Renal pelvis (tissue), 12 donors: ENCODE measurements at places on chromosomes 11 and 22. TPM values are rescaled to one million over a fixed set of nuclear protein-coding genes. Genes with fewer than 3 reads are reported as not detected.

DNA sequence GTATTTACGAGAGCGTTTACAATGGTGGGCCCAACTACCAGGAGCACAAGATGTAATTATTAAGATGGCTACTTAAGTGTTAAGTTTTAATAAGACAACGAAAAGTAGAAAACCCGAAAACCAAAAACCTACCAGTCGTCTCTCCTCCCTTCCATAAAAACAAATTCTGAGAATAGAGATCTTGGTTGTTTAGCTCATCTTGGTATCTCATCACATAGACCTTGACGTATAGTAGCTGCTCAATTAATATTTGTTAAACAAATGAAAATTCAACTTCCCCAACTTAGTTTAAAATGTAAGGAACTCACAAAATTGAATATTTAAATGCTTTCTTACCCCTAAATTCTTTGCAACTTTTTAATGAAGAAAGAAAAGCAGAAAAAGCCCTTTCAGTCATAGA, 669 bp downstream of the KDM4D start:
- no peak for DNase-seq

- DNase-seq: no peak
Measured at GRCh38 chr11:128324051-128324481, 263.3 kb downstream of the ETS1 start.

GRCh38 chr11:18408558-18409291, 3.4 kb upstream of the LDHC start:
- DNase-seq: no peak

DNA sequence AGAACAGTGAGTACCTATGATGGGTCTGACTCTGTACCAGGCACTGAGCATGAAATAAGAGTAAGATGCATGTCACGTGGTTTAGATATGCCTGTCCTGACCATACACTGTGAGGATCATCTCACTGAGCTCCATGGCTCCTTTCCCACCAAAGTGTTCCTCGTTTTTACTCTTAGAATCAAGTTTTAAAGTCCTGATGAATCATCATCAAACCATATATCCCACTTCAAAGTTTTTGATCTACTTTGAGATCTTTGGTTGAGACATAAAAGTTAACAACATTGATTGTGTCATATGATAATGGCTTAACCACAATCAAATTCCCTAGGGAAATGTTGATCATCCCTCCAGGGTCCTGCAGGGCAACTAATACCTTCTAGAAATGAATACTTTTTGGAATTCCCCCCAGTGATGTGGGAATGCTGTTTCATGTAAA, 12.8 kb downstream of the ETS1 start:
- no peak for DNase-seq

- no peak for DNase-seq
Measured at GRCh38 chr11:66617155-66617834, 865 bp downstream of the RBM14 start.

DNA sequence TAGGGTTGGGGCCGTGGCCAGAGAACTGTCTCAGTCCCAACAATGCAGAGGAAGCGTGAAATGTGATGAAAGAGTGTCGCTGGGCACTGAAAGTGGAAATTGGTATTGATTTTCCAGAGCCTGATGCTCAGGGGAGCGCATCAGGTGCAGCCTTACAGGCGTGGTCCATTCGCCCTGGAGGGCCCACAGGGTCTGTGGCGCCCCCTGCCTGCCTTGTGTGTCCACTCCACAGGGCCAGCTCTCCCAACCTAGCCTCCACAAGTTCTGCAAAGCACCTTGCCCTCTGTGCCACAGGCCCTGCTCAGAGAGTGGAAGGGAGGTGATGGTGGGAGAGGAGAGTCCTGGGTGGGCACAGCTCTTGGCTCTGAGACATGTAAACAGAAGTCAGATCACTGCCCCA, 54.9 kb upstream of the LMO1 start:
- no peak for DNase-seq

DNA sequence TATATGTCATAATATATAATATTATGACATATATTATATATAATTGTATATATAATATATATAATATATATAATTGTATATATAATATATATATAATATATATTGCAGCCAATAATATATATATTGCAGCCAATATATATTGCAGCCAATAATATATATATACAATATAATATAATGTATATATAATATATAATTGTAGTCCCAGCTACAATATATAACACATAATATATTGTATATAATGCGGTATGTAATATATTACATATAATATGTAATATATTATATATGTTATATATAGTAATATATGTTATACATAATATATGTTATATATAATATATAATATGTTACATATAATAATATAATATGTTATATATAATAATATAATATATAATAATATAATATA, 5.8 kb upstream of the CELF1 start:
- no peak for DNase-seq

GRCh38 chr11:47964546-47964945, 15.8 kb upstream of the PTPRJ start:
- no peak for DNase-seq

GRCh38 chr11:78798663-78799062, 224.0 kb upstream of the NARS2 start:
- DNase-seq: peak; percentile 49

- DNase-seq: no peak
Measured at GRCh38 chr11:61728066-61728939, 24.1 kb upstream of the MYRF start.

GRCh38 chr11:44854741-44855492, 95.8 kb downstream of the TP53I11 start:
- no peak for DNase-seq

- no peak for DNase-seq
Measured at GRCh38 chr11:131468565-131468964, 98.2 kb downstream of the NTM start.

DNA sequence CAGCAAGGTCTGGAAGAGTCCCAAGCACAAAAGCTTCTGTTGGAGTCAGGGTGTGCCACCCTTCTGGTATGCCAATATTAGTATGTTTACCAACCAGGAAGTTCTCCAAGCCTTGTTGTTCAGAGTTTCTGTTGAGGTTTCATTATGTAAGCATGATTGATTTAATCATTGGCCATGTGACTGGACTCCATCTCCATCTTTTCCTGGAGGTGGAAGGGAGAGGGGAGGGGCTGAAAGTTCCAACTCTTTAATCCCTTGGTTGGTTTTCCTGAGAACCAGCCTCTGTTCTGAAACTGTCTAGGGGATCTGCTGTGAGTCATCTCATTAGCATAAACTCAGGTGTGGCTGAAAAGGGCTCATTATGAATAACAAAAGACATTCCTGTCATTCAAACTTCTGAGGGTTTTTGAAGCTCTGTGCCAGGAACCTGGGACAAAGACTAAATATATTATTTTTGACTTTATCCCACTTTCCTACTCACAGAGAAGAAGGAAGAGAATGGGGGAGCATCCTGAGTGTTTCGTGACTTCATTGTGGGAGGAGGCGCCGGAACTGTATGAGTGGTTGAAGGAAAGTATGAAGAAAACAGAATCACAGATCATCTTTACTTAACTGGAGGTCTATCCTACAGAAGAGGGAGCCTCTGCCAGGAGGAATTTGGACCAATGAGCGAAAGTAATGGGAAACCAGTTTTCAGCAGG, 138.2 kb downstream of the NECTIN1 start:
- DNase-seq: no peak

- no peak for DNase-seq
Measured at GRCh38 chr11:71097506-71098240, 154.7 kb downstream of the SHANK2 start.

INCENP gene
- 40.5 TPM for polyA plus RNA-seq

PYGM gene
- 2.3 TPM for polyA plus RNA-seq

PGR gene
- polyA plus RNA-seq: not detected

NXPE4 gene
- not detected for polyA plus RNA-seq

SEPTIN3 gene
- 7.5 TPM for polyA plus RNA-seq

CENPM gene
- polyA plus RNA-seq: 18.5 TPM

OR4C13 gene
- polyA plus RNA-seq: not detected

PRRG4 gene
- polyA plus RNA-seq: 5.8 TPM

CLTCL1 gene
- 4.8 TPM for polyA plus RNA-seq
